ENCODE measurements at places on chromosomes 6 and 20.

DNA sequence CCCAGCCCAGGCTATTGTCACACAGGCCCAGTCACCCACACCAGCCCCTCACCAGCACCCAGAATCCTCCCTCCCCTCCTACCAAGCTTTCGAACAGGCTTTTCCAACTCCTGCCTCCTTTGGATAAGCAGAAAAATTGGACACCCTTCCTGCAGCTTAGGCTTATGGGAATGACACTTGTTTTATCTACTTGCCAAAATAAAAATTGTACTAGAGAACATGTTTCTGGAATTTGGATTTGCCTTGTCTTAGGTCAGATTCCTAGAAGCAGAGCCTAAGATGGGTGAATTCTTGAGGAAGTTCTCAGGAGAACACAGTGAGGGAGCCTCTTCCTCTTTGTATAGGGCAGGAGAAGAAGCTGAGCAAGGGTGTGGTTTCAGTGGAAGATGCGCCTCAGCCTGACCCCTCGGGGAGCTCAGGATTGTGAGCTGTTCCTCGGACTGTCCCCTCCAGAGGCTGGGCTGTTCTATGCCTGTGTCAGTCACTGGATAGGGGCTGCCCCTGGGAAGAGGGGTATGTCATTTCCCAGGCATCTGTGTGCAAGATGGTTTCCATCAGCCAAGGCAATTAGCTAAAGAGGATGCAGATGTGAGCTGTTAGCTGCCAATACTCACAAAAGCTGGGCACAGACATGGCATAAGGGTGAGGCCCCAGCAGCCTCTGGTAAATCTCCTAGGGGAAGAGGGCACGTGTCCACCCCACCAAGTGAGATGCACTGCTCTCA lies 33.9 kb downstream of the ITPR3 start:
- DNase-seq: no peak

GRCh38 chr20:668050-668449 lies 7.6 kb downstream of the SCRT2 start:
- DNase-seq: no peak

DNA sequence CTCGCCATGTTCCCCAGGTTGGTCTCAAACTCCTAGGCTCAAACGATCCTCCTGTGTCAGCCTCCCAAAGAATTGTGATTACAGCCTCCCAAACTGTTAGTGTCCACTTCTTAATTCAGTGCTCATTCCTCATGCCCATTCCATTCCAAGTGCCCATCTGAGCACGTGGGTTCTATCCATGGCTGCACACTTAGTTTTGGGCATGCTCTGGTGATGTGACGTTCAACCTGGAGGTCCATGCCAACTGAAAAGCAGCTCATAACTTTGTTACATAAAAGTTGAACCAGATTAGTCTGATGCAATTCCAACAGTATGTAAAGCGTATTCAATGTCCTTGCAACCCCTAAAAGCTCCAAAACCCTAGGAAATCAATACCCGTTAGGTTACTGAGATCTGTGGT lies 11.5 kb downstream of the SNX9 start:
- DNase-seq: no peak

DNA sequence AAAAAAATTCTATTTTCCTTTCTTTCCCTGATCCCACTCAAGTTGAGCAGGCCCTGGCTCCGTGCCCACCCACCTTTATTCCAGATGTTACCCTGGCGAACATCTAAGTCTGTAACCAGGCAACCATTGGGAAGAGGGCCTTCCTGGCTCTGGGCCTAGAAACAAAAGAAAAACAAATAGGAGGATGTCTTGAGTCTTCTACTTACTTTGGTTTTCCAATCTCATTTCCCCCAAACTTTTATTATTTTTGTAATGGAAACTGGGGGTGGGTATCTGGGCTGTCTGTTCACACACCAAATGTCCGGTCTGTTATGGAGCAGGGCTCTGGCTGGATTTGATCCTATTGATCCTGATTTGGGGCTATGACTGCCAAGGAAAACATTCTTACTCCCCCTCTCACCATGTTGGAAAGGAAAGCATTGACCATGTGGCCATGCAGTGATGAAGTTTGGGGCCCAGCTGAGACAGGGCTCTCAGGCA lies 744.1 kb downstream of the DHX35 start:
- no peak for DNase-seq

GRCh38 chr6:12414096-12414675 lies 124.0 kb downstream of the EDN1 start:
- DNase-seq: no peak

DNA sequence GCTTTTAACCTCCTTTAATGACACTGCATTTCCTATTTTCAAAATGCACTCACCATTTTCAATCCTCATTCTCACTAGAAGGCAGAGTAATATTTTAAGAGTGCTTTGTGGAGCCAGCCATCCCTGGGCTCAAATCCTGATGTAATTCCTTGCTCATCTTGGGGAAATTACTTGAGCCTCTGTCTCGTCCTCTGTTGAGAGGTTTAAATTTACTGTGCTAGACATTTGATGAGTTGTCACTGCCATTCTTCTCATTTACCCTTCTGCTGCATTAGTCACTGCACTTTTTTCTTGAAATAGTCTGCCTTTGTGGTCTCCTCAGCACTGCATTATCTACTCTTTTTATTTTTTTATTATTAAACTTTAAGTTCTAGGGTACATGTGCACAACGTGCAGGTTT lies 150.0 kb upstream of the HDDC2 start:
- no peak for DNase-seq

GRCh38 chr20:23314699-23315098 lies 35.9 kb upstream of the NXT1 start:
- no peak for DNase-seq

DNA sequence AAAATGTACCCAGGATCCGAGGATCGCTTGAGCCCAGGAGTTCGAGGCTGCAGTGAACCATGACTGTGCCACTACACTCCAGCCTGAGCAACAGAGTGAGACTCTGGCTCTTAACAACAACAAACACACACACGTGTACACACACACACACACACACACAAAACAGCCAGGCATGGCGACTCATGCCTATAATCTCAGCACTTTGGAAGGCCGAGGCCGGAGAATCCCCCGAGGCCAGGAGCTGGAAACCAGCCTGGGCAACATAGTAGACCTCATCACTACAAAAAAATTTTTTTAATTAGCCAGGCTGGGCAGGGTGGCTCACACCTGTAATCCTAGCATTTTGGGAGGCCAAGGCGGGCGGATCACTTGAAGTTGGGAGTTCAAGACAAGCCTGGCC lies 23.3 kb upstream of the ARFGEF2 start:
- DNase-seq: no peak

All from SJSA1 (cell line).